Astrocyte of the hippocampus (primary cell): ENCODE measurements at places on chromosomes 16 and 17.

- no peak for DNase-seq
Observed at GRCh38 chr17:74383141-74383540, 15.8 kb downstream of the GPR142 start.

DNA sequence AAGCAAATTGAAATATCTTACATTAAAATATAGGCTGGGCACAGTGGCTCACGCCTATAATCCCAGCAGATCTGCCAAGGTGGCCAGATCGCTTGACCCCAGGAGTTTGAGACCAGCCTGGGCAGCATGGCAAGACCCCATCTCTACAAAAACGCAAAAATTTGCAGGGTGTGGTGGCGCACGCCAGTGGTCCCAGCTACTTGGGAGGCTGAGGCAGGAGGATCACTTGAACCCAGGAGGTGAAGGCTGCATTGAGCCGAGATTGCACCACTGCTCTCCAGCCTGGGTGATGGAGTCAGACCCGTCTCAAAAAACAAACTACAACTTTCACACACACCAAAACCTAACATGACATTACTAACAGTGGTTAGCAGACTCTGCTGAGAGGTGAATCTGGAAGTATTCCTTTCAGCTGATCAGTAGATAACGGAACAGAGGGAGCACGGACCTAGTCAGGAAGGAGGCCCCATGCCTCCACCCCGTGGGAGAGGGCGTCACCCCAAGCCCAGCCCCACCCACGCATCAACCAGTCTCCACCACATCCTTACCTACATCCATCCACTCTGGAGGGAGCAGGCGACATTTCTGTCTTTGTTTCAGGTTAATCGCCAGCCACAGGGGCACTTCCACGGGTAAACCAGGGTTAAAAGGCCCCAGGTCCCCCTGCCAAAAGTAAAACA lies 1.7 kb downstream of the GINS2 start:
- DNase-seq = no peak

GRCh38 chr16:58128181-58128631 lies 975 bp downstream of the CFAP20 start:
- DNase-seq = no peak

DNA sequence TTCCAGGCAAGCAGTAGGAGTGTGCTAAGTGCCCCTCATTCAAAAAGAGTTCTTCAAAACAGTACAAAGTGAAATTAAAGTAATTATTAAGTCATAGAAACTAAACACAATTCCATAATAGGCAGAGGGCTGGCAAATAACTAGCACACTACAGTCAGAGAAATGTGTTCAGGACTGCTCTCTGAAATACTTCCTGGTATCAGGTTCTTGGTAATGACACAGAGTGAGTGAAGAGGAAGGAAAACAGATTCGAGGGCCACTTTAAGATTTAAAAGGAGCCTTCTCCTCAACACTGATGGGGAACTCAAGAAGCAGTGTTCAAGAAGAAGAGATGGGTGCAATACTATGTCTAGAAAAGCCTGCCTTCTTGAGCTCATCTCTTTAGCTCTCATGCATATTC lies 139.2 kb downstream of the TOX3 start:
- no peak for DNase-seq

DNA sequence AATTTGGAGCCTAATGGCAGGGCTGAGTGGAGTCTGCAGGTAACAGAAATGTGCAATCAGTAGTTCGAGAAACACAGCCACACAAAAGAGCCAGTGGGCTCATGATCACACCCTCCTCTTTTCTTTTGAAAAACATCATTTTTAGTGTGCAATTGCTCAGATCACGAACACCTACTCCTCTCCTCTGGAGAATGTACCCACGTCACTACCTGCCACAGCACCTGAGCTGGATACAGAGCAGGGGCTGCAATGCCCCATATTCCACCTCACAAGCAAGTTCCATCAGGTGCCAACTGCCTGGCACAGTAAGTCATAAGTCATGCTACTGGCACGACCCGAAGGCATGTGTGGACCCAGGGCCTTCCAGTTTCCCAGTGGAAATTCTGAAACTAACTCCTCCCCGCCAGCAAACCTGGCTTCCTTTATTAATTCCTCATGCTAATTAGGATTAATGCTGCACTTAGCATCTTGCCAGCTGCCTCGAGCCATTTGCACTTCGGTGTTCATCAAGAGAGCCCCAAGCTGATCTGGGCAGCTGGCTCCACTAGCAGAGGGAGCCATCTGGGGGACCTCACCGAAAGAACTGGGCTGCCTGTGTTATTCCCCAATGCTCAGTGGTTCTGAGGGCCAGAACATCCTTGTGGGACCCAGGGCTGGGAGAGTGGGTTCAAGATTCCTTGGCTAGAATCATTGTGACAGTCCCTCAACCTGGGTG lies 2.4 kb downstream of the CACNG4 start:
- DNase-seq = no peak

- DNase-seq = no peak
Observed at GRCh38 chr17:57484826-57485565, 228.7 kb downstream of the MSI2 start.

GRCh38 chr17:40910441-40910841 lies 25.4 kb upstream of the KRT20 start:
- DNase-seq = peak; percentile 55

DNA sequence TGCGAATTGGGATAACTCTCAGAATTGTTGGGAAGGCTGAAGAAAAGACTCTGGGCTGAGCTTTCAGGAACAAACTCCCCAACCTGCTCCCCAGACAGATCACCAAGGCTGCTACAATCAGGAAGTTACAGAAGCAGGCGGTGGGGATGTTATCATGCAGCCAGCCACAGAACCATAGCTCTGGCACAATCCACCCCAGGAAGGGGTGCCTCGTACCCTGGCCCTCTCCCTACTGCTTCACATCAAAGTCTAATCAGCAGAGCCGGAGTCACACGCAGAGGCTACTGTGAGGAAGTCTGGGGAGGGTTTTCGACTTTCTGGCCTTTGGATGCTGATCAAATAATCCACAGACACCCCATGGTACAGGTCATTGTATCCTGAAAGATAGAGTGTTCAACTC lies 86.8 kb downstream of the NTN1 start:
- no peak for DNase-seq

- no peak for DNase-seq
Observed at GRCh38 chr16:11033629-11034420, 89.5 kb downstream of the CLEC16A start.
